ENCODE measurements at places on chromosomes 1 and 21.
A peak's percentile ranks its signal among the peaks of the same experiment; 100 is the strongest.

DNA sequence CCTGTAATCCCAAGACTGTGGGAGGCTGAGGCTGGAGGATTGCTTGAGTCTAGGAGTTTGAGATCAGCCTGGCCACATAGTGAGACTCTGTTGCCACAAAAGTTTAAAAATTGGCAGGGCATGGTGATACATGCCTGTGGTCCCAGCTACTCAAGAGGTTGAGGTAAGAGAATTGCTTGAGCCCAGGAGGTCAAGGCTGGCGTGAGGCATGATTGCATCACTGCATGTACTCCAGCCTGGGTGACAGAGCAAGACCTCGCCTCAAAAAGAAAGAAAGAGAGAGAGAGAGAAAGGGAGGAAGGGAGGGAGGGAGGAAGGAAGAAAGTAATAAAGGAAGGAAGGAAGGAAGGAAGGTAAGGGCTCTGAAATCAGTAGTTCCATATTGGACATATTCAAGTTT, 25.0 kb downstream of the GLUL start:
- no peak for DNase-seq

DNA sequence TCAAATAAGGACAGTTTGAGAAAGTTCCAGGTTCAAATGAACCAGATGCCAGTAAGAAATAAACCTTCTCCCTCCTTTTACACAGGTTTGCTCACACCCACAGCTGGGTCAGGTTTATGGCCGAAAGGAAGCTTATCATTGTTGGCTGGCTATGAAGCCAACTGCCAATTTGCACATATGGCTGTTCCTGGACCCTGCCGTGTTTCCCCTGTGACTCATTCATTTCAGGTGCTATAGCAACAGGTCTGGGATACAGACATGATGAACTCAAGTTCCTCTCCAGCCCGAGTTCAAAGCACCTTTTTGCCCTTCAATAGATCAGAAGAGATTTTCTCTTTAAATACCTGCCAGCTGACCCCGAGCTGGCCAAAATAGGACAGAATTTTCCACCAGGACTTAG, 134.4 kb upstream of the SMYD2 start:
- DNase-seq: no peak

DNA sequence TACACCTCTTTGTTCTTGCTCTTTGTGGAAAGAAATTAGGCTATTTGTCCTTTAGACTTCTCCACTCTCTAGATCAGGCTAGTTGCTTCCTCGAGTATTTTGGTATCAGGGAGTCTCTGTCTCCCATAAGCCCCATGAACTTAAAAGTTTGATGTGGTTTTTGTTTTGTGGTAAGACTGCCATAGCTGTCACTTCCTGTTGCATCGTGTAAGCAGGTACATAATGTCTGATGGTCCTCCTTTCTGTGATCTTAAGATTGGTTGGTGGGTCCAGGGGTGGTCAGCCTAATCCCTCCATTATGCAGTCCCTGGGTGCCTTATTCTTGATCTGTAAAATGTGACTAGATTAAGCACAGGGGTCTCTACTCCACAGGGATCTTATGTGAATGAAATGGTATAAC, 23.1 kb downstream of the CD53 start:
- DNase-seq: no peak

DNA sequence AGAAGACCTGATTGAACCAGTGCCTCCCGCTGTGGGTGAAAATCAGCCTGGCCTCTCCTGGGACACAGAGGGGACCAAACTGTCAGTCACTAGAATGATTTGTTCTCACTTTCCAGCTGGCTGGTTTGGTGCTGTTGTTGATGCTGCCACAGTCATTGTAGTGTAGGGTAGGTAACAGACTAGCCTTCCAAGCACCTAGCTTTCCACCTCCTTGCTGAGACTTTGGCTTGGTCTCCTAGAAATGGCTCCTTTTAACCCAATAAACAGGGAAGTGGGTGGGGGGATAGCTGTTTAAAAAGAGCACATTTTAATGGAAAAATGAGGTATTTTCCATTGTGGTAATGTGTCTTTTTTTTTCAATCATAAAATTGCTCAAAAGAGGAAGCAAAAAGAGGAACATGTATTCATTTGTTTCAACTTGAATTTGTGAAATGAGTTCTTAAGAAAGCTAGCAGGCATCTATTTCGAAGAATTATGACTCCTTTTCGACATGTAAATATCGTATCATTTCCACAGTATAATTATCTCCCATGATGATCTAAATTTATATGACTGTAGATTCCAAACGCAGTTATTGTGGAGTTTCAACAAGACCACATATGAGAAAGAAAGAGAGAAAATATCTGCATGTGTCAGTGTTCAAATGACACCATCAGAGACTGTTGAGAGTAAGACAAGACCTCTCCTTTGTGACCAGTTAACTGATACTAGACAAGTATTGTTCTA, 190.1 kb downstream of the HLX start:
- no peak for DNase-seq

GRCh38 chr1:3331564-3331963, 122.9 kb upstream of the ARHGEF16 start:
- no peak for DNase-seq

DNA sequence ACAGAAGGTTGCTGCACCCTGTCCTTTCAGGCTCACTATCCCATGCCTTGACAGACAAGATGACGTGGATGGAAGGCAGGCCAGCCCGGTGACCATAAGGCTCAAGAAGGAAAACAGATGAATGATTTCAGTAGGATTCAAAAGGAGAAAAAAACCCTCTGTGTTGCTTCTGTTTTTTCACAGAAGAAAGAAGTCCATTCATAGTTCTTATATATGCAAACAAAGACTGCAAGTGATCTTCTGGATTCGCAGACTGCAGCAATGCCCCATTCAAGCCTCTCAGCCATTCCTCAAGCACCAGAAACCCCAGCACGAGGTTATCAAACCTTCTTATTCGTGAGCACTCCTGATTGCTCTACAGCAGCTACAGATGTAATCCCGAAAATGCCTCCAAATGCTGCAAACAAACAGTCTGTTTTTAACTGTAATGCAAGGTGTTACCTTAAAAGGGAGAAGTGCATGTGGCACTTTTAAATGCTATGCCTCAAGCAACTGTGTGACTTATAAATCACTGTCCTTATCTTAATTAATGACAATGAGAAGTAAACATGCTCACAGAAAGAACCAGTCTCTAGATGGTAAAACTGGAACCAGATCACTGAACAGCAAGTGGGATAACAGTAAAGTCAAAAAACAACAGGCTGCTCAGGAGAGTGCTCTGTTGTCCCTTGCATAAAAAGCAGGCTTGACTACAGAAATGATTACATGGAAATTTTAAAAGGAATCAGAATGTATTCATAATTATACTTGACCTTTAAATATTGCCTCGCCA, 173.9 kb downstream of the HHIPL2 start:
- peak; percentile 7 for DNase-seq

DNA sequence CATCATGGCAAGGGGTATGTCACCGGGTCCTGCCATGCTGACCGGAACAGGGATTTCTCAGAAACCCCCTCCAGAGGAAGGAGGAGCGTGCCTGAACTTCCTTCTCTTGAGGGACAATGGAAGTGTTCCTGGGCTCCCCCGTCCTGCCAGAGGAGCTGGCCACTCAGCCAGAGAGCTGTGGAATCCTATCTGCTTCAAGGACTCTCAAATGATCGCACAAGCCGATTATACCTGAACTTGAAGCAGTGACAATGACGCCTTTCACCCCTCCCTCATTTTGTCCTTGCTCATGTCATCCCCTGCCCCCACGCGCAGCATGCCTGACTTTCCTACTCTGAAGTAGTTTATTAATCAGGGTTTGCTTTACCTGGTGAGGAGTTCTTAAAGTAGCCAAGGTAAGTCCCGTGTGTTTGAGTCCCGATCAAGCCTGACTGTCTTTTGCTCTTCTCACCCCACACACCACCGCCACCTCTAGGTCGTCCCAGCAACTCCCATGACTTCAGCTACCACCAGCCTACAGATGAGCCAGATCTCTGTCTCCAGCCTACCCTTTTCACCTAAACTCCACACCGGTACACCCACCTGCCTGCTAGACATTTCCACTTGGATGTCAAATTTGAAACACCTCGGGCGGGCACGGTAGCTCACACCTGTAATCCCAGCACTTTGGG, 25.0 kb upstream of the PRELP start:
- DNase-seq: no peak

- no peak for DNase-seq
These were observed 7.9 kb upstream of the IL23R start for GRCh38 chr1:67158401-67158800.

DNA sequence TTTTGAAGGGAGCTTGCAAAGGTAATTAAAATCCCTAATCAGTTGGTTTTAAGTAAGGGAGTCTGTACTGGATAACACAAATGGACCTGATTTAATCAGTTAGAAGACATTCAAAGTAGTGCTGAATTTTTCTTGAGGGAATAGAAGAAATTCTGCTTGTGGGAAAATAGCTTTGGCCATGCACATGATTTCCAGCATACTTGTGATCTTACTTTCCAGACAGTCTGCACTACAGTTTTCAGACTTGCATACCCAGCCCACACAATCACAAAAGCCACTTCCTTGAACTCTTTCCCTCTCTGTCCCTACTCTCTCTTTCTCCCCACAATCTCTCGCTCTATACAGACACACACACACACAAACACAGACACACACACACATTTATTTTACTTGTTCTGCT, 852.1 kb downstream of the PLA2G4A start:
- no peak for DNase-seq

GRCh38 chr21:46153247-46154154, 1.9 kb downstream of the FTCD start:
- peak; percentile 12 for DNase-seq

DNA sequence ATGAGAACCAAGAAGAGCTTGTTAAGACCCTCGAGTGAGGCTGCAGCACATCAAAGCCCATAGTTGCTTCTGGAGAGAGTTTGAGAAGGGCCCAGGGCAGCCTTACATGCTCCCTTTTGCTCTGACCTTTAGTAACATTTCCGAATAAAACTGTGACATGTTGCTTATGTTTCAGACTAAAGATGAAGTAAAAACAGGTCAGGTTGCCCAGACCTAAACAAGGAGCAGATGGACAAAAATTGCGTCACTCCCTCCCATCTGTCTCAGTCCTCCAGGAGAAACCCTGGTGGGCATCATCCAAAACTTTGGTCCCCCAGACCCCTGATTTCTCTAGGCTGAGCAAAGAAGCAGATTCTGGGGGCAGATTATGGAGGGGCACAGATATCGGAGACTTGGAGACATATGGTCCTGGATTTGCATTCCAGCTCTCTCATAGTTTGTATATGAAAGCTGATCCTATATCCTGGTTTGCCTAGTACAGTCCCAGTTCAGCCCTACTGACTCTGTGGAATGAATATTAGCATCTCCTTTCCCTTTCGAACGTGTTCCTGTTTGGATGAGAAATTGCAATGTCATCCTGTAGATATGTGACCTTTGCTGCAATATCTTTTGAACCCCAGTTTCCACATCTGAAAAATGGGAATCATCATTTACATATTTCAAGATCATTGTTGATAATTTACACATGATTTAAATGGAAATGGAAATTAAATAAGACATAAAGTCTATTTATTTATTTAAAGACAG, 304.9 kb upstream of the USP24 start:
- no peak for DNase-seq

- DNase-seq: no peak
These were observed 12.3 kb downstream of the RNF223 start for GRCh38 chr1:1061682-1062345.

DNA sequence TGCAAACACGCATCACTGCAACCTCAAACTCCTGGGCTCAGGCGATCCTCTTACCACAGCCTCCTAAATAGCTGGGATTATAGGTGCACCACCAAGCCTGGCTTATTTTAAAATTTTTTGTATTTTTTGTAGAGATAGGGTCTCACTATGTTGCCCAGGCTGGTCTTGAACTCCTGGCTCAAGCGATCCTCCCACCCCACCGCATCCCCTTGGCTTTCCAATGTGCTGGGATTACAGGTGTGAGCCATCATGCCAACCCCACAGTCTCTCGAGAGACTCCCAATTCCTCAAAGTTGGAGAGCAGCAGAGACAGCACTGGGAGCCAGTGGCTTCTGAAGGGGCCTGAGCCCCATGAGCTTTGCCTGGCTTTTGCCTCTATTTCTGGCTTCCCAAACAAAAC, 42.7 kb downstream of the PGBD5 start:
- DNase-seq: no peak

DNA sequence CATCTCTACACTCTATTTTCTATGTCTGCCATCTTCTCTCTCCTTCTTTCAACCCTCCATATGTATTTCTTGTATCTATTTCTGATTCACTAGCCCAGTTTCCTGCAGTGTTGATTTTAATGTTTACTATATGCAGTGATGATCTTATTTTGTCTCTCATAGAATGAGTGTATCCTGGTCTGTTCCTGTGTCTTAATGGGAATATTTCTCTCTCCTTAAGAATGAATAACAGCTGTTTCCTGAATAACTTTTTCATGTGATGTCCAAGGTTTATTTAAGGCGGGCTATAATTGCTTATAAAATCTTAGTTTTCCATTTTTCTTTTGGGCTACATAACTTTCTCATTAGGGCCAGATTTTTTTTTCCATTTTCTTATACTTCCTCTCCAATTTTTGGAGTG, 144.5 kb downstream of the C1orf21 start:
- no peak for DNase-seq

GRCh38 chr1:1547476-1547875, 7.1 kb upstream of the TMEM240 start:
- DNase-seq: no peak

DNA sequence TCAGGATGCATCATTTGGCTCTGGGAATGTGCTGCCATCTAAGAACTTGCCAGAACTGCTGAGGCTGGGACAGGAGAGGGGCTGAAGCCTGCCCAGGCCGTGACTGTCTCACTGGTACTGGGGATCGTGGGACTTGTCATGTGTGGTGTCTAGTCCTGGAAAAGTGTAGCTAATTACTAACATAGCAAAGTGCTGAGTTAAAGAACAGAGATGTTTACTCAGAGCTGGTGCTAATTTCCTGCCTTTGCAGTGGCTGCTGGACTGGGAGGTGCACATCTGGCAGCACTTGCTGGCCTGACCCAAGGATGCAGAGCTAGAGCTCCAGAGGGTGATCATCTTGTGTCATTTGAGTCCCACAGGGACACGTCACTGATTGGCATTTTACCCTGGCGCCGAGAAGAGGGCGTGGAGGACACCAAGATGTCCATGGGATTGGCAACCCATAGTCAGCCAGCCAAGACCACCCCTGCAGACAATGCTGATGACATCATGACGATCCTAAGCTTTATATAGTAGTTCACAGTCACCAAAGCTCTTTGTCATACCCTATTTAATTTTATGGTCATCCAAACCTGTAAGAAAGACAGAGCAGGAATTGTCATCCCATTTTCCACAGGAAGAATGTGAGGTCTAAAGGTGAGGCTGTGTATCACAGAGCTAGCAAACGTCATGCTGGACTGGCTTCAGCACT, 110.1 kb upstream of the SLC44A3 start:
- no peak for DNase-seq

DNA sequence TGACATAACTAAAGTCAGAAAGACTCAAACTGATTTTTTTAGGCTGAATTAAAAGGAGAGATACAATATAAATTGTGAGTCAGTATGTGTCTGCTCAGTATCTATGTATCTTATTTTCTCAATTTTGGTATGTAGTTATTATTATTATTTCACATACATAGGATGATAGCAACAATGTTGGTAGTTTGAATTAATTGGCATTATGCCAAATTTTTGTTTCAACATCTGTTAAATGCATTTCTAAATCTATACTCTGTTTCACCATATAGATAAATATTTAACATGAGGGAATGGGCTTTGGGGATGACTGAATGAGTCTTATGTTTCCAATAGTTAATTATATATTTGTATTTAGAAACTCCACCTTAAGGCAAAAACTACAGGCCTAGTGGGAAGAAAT, 12.6 kb upstream of the HMCN1 start:
- DNase-seq: no peak
